Stimulated activated memory B cell treated with anti-CD40 and anti-IgM and Interleukin-4, amounts not matched to agents 10 μg/mL and 1 μg/mL and 100 μg/mL, for 72 hours (primary cell): ENCODE measurements at places on chromosomes 3 and 15.

DNA sequence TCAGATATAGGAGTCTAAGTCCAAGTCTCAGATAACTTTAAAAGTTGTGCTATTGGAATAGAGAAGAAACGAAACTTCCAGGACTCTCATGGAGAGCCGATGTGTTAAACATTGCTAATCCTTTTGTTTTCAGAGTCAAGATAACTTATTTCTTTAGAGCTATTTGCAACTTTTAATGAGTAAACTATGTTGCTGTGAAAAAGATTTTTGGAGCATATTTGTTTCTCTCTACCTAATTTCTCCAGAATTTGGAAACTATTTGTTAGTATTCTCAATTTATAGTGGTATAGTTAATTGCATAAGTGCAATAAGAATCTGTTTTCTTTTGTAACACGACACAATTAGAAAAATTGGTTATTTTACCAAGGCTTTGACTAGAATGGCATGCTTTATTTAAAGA, 588.9 kb downstream of the NTRK3 start:
- ATAC-seq = no peak

DNA sequence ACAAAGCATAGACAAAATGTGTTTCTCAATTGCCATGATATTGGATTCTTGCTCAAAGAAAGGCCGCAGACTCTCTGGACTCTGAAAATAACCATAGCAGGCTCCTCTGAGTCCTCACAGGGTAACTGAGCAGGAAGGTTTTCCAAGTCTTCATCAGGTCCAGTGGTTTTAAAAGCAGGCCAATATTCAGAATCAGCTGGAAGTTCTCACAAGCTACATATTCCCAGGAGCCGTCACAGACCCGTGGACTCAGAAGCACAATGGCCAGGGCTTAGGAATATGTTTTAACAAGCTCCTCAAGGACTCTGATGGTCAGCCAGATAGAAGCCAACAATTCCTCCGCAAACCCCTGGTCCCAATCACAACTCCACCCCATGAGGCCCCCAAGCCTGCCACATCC, 256.1 kb upstream of the ADAMTS9 start:
- no peak for ATAC-seq

GRCh38 chr3:124221422-124221821, 229.5 kb upstream of the ROPN1 start:
- no peak for ATAC-seq

- no peak for ATAC-seq
These were observed 11.4 kb upstream of the CCDC174 start for GRCh38 chr3:14640157-14640562.

GRCh38 chr3:170002879-170003278, 34.9 kb upstream of the GPR160 start:
- no peak for ATAC-seq

DNA sequence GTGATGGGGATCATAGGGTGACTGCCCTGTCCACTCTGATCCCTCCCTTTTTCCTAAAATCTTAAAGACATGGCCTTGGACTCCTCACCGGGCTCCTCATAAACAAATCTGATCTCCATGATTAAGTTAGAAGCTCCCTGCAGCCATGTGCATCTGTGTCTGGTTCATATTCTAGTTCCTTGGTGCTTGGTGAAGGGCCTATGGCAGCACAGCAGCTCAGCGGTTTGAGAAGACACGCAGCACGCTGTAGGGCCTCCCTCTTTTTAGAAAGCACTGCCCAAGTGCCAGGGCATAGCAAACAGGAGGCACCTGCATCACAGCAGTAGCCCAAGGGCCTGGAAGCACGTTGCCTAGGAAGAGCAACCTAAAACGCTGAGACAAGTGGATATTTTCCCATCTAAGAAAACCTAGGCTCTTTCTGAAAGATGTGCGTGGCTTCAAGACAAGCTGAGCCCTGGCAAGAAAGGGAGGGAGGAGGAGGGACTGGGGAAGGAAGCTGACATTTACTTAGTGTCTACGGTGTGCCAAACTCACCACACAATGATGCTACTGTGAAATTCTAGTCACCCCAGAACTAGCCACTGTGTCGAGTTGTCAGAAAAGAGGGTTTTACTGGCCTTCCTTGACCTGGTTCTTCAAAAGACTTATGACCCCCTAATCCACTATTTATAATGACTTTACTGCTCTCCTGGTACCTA, 14.9 kb upstream of the ULK3 start:
- peak; percentile 89 for ATAC-seq

GRCh38 chr3:56864918-56865524, 63.3 kb upstream of the ARHGEF3 start:
- no peak for ATAC-seq

- ATAC-seq = no peak
These were observed 164.8 kb upstream of the NDN start for GRCh38 chr15:23851921-23852320.

DNA sequence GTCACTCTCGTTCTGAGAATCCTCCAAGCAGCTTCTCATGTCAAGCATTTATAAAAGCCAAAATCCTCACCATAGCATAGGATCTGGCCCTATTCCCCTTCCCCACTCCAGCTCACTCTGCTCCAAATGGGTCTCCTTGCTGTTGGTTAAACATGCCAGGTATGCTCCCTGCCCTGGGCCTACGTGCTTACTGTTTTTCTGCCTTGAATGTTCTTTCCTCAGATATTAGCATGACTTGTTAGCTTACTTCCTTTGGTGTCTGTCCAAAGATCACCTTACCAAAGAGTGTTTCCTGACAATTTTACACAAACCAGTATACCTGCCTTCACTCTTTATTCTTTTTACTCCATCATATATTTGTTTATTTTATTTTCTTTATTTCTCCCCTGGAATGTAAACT, 33.1 kb upstream of the MYO5C start:
- no peak for ATAC-seq

GRCh38 chr3:38582941-38583645, 66.4 kb downstream of the SCN5A start:
- ATAC-seq = no peak

DNA sequence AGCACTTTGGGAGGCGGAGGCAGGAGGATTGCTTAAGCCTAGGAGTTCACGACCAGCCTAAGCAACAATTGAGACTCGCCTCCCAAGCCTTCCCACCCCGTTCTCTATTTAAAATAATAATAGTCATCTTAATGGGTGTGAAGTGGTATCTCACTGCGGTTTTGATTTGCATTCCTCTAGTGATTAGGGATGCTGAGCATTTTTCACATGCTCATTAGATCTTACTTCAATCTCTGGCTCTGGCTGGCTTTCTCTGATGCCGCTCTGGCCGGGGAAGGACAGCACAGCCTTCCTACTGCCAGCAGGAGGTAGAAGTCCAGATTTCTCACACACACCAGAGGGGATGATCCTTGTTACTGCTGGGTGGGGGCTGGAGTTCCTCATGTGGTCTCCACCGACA, 7.4 kb upstream of the EIF4A2 start:
- no peak for ATAC-seq

- ATAC-seq = peak; percentile 47
These were observed 174.7 kb downstream of the MBNL1 start for GRCh38 chr3:152443212-152444023.

- ATAC-seq = no peak
These were observed 39.5 kb downstream of the CD86 start for GRCh38 chr3:122094693-122095092.

DNA sequence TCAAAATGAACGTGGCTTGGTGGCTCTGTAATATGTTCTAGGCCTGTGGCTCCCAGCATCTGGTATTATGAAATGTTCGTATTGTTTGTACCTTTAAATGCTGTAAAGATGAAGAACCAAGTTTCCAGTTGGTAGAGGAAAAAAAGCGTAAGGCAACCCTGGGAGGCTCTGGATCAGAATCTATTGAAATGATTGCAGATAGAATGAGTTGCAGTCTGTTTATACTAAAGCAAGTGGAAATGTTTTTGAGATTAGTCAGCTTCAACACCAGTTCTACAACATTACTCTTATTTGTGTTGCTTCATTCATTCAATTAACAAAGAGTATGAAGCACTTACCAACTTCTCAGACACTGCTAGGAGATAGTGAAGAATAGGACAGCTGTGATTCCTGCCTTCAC, 5.3 kb downstream of the ARL6IP5 start:
- ATAC-seq = no peak

DNA sequence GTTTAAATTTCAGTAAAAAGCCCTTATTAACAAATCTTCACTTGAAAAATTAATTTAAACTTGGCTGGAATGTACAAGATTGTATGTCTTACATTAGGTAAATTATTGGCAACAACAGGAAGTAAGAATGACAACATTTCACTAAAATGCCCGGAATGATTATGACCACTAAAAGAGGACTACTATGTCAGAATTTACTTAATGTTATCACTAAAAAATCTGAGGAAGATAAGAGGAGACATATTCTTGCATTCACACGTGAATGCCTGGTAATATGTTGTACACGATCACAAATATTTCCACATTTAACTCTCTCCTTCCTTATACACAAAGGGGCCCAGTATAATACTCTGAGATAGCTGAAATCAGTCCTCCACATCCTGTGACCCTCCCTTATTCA, 29.7 kb downstream of the VGLL3 start:
- no peak for ATAC-seq

GRCh38 chr15:62533687-62534086, 368.6 kb upstream of the C2CD4B start:
- no peak for ATAC-seq

DNA sequence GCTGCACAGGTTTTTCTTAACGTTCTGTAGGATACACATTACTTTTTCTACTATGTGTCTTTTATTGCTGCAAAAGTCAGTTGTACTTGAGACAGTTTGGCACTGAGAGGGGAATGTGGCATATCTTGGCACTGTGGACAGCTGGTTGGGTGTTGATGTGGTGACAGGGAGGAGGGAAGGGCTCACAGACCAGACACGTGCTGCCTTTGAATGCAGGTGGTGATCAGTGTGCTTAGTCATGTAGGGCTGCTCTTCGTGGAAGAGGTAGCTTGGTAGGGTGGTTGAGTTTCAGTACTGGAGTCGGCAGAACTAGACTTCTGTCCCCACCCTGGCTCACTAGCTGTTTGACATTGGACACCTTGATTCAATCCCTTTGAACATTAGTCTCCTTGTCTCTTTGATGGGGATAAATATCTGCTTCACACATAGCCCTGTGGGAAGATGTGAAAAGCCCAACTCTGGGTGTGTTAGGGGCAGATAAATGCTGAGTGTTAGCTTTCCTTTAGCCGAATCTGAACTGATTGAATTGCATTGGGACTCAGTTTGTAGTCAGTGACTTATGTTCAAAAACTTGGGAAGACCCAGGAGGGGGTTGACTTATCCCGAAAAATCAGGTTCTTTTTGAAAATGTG, 108.4 kb downstream of the PTPRG start:
- ATAC-seq = peak; percentile 73

GRCh38 chr3:189516039-189516438, 115.2 kb upstream of the TP63 start:
- no peak for ATAC-seq

- no peak for ATAC-seq
These were observed 73.1 kb downstream of the XXYLT1 start for GRCh38 chr3:195197765-195198425.

GRCh38 chr15:64843991-64844390, 2.3 kb downstream of the PLEKHO2 start:
- no peak for ATAC-seq

DNA sequence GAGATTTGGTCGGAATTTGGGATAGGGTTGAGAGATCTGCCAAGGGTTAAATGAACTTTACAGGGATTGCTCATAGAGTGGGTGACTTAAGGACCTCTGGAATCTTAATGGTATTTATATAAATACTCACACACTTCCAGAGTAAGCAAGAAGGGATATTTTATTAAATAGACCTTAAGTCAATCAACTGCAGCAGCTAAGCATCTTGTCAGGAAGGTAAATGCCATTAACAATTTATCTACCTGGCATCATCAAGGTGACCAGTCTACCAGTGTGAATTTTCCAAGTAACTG, 123.9 kb downstream of the FEZF2 start:
- ATAC-seq = no peak

GRCh38 chr15:35195649-35196048, 110.6 kb upstream of the NANOGP8 start:
- ATAC-seq = no peak

GRCh38 chr3:138935863-138936740, 10.8 kb downstream of the FOXL2 start:
- ATAC-seq = peak; percentile 64

GRCh38 chr3:168598250-168598649, 502.5 kb upstream of the GOLIM4 start:
- no peak for ATAC-seq

- ATAC-seq = no peak
These were observed 61.1 kb upstream of the ZBTB20 start for GRCh38 chr3:115208066-115208750.

DNA sequence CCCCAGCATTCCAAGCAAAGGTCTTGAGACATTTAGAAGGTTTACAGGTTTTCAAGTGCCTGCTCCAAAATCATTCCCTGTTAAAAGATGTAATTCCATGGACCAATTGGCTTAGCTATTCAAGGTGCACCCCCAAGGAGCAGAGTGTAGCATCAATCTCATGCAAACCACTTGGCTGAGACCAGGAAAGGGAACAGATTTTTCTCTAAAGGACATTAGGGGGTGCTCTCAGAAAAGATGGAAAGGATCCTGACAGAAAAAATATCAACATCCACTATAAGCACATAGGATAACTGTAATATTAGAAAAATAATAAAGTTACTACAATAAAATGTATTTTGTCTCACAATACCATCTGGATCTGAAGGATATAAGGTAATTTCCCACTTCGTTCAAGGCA, 328.0 kb upstream of the CDIN1 start:
- no peak for ATAC-seq
